ENCODE measurements at places on chromosomes 2 and 18. TPM values are rescaled to one million over a fixed set of nuclear protein-coding genes. Genes with fewer than 3 reads are reported as not detected.

CCDC68 gene
- 5.3 TPM for total RNA-seq

DNA sequence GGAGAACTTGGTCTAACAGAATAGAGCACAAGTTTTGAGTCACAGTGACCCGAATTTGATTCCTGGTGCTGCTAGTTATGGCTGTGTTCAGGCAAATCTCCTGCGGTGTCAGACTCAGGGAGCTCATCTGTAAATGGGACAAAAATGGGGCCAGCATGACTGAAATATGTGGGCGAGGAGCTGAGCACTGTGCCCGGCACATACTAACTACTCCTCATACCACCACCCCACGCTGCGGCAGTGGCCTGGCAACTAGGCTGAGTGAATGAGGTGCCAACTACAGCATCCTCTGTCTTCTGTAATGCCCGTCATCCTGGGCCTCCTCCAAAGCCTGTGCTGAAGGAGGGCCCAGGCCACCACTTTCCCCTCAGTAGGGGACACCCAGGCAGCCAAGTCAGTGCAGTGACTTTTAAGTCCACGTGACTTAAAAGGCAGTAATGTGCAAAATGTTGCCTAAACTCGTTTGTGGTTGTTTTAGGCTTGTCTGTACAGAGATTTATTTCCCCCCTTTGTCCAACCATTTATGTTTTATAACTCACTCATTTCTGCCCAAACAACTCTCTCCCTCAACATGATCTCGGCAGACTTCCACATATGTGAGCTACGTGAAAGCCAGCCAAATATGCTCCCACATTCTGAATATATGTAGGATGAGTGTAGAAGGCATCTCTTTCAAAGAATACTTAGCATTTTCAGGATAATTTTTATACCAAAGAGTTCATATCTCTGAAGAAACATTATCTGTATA, 773.7 kb downstream of the TSN start:
- no peak for DNase-seq

DNA sequence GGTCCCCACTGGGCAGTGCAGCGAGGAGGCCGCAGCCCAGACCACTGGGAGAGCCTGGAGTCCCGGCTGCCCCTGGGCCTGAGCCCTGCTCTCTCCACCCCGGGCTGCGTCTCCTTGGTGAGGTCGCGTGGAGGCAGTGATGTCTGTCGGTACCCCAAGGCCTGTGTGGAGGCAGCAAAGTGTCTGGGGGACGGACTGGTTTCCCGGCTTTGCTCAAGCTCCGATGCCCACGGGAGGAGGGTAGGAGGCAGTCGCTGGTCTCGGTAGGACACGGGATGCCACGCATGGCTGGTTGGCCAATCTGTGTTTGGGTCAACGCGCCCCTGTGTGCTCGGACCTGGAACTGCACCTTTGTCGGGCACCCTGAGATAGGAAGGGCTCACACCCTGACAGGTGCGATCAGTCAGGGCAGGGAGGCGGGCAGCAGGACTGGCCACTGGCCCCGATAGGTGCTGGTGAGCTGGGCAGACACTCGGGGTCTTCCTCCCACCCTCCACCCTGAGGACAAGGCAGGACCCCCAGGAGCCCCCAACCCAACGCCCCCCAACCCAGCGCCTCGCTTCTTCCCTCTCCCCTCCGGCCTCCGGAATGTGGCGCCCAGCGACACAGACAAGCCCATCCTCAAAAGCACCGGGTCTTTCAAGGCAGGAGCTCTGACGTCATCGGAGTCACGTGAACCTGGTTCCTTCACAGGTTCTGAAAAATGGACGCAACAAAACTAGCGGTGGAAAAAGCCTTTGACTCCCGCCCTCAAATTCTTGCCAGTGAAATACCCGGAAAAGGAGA, 288.6 kb downstream of the NDUFA10 start:
- DNase-seq = no peak

- no peak for DNase-seq
These were observed 789.8 kb upstream of the FSHR start for GRCh38 chr2:49943944-49944778.

DNA sequence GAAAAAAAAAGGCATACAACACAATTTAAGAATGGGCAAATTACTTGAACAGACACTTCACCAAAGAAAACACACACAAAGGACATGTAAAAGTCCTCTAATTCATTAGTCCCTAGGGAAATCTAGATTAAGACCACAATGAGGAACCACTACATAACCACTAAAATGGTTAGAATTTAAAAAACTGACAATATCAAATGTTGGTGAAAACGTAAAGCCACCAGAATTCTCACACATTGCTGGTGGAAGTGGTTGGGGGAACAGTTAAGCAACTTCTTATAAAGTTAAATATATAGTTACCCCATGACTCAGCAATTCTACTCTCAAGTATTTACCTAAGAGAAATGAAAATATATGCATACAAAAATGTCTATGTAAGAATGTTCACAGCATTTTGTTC, 11.8 kb downstream of the RTN4 start:
- DNase-seq = no peak

- DNase-seq = no peak
These were observed 1.9 kb downstream of the ADCYAP1 start for GRCh38 chr18:906416-907114.

DNA sequence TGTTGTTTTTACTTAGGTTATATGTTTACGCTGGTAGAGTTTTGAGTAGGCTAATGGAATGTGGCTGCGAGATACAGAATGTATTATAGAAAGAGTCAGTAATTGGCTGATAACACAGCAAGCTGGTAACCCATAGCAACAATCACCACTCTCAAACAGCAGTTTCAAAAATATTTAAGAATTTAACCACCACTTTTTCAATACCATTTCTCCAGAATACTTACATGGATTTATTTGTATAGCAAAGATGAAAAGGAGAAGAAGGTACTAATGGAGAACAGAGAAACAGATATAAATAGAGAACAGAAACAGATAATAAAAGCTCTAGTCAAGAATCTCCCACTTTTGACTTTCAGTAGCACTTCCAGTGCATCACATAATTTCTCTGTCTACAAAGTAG, 188.3 kb upstream of the SLC39A10 start:
- no peak for DNase-seq
